ENCODE measurements at places on chromosomes 6 and 20.

- peak; percentile 76 for DNase-seq
Observed at GRCh38 chr6:116536216-116536621, 9.3 kb downstream of the TRAPPC3L start.

GRCh38 chr20:20051767-20052073 lies 546 bp downstream of the CRNKL1 start:
- DNase-seq = no peak

DNA sequence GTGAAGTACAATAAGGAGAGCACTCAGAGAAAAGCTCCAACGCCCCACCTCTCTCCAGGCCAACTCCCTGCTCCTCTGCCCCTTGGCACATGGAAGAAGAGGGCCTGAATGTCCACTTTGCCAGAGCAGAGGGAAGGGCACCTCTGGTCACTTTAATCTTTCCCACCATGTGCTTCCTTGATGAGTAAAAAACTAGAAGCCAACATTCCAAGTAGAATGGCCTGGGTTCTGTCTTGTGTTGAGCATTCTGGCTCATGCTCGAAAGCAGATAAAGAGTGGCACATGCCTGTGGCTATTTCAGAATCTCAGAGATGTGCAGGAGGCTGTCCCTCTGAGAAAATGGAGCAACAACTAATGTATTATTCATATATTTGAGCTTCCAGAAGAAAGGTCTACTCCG lies 177.4 kb upstream of the PLN start:
- DNase-seq = no peak

- no peak for DNase-seq
Observed at GRCh38 chr20:732727-733126, 35.6 kb downstream of the SLC52A3 start.
